ENCODE measurements at places on chromosomes 12 and 14. TPM values are rescaled to one million over a fixed set of nuclear protein-coding genes. Genes with fewer than 3 reads are reported as not detected.

Gene CIDEB
- 40.0 TPM for total RNA-seq

Gene SIX6
- not detected for total RNA-seq

DNA sequence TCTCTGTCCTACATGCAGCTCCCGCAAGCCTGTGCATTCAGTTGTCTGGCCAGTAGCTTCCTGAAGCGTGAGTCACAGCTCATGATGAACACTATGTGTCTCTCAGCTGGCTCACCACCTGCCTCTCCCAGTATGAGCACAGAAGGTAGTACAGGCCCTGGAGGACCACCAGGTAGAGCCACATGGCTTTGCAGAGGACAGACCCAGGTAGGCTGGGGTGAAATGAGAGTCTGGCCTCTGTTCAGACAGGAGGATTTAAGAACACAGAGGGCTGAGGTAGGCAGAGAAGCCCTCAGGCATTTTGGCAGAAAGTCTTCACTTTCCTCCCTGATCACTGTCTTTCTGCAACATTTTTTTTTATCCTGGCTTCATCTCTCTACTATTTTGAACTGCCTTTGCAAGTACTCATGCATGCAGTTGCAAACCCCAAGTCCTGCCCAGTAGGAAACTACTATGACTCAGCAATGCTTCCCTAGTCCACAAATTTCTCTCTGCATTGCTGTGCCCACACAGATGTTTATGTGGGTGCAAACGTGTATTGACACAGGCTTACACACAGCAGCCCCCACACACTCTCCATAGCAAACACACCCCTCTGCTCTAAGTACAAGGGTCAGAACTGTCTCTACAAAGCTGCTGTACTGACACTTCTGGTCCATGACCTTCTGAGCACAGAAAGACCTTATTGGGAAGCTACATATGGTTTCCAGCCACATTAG lies 7.2 kb upstream of the SDR9C7 start:
- DNase-seq, result no peak

- DNase-seq, result no peak
These were observed 3.0 kb upstream of the TAS2R14 start for GRCh38 chr12:10941916-10942607.

DNA sequence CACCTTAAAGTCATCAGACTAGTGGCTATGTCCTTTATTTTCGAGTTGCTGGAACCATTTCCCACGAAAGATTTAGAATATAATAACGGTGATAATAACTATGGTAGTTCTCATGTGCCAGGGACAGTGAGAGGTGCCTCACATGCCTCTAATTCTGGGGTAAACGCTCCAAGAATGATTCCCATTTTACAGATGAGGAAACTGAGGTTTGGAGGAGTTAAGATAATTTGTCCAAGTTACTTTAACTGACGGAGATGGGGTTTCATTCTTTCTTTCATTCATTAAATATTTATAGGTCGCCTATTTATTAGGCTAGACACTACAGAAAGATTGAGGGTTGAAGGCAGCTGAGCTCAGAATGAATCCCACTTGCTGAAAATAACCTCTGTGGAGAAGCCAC lies 30.7 kb upstream of the FOS start:
- DNase-seq, result no peak

Gene PZP
- not detected for total RNA-seq

Gene BMP4
- total RNA-seq, result 0.45 TPM

Gene GALNT6
- total RNA-seq, result 19.3 TPM

Measured in natural killer cell (primary cell).